ENCODE measurements at places on chromosomes 2 and 18. TPM values are rescaled to one million over a fixed set of nuclear protein-coding genes. Genes with fewer than 3 reads are reported as not detected.

CDKL4 gene
- 0.11 TPM for total RNA-seq

IL36A gene
- 0.34 TPM for total RNA-seq

NHEJ1 gene
- 22.9 TPM for total RNA-seq

SALL3 gene
- not detected for total RNA-seq

ALK gene
- total RNA-seq, result not detected

GLB1L gene
- total RNA-seq, result 4.4 TPM

BMP10 gene
- not detected for total RNA-seq

EHBP1 gene
- total RNA-seq, result 22.1 TPM

ZNF521 gene
- not detected for total RNA-seq

FN1 gene
- total RNA-seq, result 4.5 TPM

NEURL3 gene
- total RNA-seq, result 0.16 TPM

DNPEP gene
- 120 TPM for total RNA-seq

GPR45 gene
- total RNA-seq, result not detected

MYO5B gene
- not detected for total RNA-seq

SERPINB12 gene
- total RNA-seq, result not detected

ERICH2 gene
- not detected for total RNA-seq

WNT10A gene
- 0.18 TPM for total RNA-seq

SCG2 gene
- 0.07 TPM for total RNA-seq

RMDN2 gene
- total RNA-seq, result 0.89 TPM

MERTK gene
- 1.0 TPM for total RNA-seq

HOXD10 gene
- not detected for total RNA-seq

ALLC gene
- total RNA-seq, result not detected

ATIC gene
- 296 TPM for total RNA-seq

CFAP65 gene
- not detected for total RNA-seq

All from activated T-helper 2 cell treated with anti-CD3 and anti-CD28 coated beads, Interferon-gamma antibody, Interleukin-2, Interleukin-4, amounts not matched to agents 10 μg/mL and 5 μg/mL and 100 μg/mL, durations not matched to agents 14 hours and 24 hours and 36 hours (primary cell).